ENCODE measurements at places on chromosomes 5 and 9. TPM values are rescaled to one million over a fixed set of nuclear protein-coding genes. Genes with fewer than 3 reads are reported as not detected.

DNA sequence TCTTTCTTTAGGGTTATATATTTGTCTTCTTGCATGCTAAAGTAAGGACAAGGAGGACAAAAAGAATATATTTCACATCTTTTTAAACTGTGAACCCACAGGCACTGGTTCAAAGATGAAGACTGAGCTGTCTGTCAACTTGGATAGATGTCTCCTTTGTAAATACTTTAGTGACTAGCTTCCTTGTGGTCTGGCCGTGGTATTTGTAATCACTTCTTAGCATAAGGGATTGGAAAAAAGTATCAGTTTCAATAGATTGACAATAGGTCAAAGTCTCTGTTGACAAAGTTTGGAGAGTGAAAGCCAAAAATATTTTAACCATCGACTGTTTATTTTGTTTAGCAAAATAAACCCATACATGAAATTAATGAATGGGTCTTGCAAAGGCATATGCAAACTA lies 91.4 kb downstream of the TMEM167A start:
- DNase-seq: no peak

DNA sequence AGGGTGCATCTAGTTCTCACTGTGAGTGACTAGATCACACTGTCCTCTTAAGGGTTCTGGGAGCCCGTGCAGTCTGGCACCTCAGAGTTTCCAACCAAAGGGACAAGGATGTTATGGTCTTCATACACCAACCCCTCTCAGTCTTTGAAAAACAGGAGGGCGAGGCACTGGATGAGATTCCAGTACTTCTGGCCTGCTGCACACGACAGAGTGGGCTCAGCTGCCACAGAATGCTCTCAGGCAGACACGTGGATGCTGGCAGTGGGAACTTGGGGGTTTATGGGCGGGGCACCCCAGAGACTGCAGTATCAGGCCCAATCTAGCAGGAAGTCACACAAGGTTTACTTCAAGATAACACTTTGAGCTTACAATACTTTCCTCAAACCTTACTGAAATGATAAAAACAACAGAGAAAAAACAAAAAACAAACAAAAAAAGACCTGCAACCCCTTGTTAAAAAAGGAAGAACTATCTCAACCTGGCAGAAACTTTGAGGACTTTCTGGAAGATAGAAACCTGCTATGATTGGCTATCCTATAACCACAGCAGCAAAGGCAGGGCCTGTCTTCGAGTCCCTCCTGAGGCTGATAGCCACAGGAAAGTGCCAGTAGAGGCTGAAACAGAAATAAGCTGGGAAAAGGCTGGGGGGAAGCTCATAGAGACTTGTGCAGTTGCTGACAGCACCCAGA lies 28.3 kb upstream of the TGFBR1 start:
- DNase-seq: no peak

DNA sequence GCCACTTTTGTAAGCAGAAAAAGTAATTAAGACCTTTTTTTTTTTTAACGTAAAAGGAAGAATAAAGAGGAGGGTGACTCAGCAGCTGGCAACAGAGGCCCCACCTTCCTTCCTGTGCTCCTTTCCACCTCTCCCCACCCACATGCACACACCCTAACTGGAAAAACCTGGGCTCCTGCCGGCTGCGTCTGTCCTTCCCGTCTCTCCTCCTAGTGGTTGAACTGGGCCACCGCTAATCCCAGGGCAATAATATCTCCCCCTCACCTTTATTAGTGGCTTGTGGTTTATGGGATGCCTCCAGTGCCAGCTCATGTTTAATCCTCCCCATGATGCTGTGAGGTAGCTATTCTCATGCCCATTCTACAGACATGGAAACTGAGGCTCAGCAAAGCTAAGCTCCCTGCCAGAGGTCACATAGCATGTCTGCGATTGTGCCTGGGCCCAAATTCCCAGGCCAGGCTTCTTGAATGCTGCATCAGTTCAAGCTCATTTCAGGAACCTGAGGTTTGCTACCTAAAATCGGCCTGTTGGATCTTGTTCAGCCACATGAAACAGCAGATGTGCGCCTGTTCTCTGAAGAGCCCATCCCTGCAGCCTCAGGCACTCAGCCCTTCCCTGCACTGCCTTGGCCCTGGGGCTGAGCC lies 60.9 kb upstream of the IL17B start:
- no peak for DNase-seq

- no peak for DNase-seq
These were observed 11.8 kb downstream of the CDKN2A start for GRCh38 chr9:21982391-21982790.

DNA sequence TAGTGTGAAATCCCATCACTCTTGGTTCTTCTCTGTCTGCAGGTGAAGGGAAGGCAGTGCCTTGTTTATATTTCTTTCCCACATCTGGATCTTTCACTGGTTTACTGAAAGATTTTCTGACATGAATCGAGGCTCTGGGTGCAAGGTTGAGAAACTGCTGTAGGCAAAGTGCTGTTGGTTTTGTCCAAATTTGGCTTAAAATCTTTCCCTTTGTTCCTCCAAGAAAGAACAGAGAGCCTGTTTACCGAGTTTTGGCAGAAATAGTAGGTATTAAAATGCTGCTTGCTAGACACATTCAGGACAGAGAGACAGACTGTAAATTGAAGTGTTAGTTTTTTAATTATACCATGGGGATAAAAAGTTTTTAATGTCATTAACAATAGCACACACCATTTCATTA lies 21.5 kb downstream of the SKP2 start:
- no peak for DNase-seq

- no peak for DNase-seq
These were observed 77.0 kb downstream of the ZCCHC7 start for GRCh38 chr9:37197158-37198038.

GRCh38 chr5:41410737-41411136 lies 99.7 kb downstream of the PLCXD3 start:
- DNase-seq: no peak

- no peak for DNase-seq
These were observed 159.5 kb upstream of the CDH10 start for GRCh38 chr5:24804221-24804681.

- DNase-seq: no peak
These were observed 12.2 kb downstream of the IL9 start for GRCh38 chr5:135883441-135883840.

Gene SARDH
- polyA plus RNA-seq: 7.1 TPM

Gene HTR1A
- not detected for polyA plus RNA-seq

Measured in muscle of back (tissue), 13 donors.